ENCODE measurements at places on chromosomes 6 and 20. TPM values are rescaled to one million over a fixed set of nuclear protein-coding genes. Genes with fewer than 3 reads are reported as not detected.

DNA sequence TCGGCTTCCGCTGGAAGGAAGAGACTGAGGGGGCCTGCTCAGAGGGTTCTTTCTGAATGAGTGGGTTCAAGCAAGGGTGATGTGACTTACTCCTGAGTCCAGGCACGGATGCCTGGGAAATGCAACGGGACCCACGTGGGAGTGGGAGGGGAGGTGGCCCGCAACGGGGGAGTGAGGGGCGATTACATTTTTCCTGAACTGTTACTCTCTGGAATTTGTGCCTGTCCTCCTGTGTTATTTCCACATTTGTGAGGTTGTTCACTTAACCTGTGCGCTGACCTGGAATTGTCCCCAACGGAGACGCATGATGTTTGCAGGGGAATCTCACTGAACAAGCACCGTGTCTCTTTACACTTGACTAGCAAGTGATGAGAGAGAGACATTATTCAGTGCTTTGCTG lies 209.4 kb downstream of the CDH4 start:
- H3K4me3 ChIP-seq = no peak overlapping the region
- no peak overlapping the region for H3K27ac ChIP-seq
- no peak for DNase-seq
- H3K4me1 ChIP-seq = no peaks in the 10 kb centered on the region
- no peaks in the 10 kb centered on the region for H3K27me3 ChIP-seq
- no peaks in the 10 kb centered on the region for H3K36me3 ChIP-seq

- DNase-seq = no peak
- no peak overlapping the region for H3K4me3 ChIP-seq
- H3K4me1 ChIP-seq = no peaks in the 10 kb centered on the region
- no peaks in the 10 kb centered on the region for H3K27me3 ChIP-seq
- no peak overlapping the region for H3K27ac ChIP-seq
Measured at GRCh38 chr20:62350098-62350628, 16.9 kb downstream of the LAMA5 start.

DNA sequence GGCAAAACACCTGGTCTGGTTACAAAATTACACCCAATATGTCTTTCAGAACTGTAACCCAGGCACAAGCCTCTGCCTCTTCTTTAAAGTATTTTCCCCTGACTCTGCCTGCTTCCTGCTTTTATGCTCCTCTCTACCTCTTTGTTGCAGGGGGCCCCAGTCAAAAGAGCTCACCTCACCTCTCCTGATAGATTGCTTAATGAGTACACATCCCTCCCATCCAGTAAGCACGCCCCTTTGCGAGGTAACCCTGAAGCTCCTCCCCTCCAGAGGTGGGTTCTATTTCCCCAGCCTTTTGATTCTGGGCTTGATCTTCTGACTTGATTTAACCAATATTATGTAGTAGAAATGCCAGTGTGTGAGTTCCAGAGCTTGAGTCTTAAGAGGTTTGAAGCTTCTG lies 56.6 kb upstream of the EYA2 start:
- no peak for DNase-seq
- H3K27me3 ChIP-seq = no peaks in the 10 kb centered on the region
- no peak overlapping the region for H3K4me3 ChIP-seq

DNA sequence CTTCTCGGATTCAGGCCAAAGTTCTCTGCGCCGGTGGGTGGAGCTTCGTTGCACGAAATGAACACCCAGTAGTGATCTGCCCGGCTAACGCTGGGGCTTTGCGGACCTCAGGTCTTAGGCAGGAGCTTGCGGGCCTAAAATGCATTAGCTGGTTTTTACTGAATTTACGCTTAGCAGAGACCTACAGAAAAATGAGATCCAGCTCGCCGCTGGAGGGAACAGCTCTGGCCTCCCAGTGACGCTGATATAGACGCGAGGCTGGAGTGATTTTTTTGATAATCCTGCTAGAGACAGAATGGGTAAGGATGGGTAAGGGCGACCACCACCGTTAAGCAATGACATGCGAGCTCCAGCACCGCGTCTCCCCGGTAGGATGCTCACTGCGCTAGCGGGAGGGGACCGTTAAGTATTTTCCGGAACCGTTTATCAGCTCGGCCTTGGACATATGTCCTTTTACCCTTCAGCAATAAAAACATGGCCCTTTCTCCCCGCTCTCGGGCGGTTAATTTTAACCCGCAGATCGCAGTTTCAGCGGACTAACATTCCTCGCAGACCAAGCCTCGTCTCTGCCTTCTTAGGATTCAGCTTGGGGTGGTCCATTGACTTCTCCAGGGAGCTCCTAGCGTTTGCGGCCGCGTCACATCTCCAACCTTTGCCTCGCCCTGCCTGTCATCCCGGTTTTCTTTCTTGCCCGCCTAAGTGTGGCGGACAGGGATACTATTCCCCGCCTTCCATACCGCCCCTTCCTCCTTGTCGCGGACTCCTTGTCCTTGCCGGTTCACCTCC lies 109.3 kb downstream of the GPX5 start:
- DNase-seq = no peak
- no peaks in the 10 kb centered on the region for H3K4me1 ChIP-seq
- peaks cover 16% of the 10 kb centered on the region for H3K27me3 ChIP-seq
- H3K36me3 ChIP-seq = no peaks in the 10 kb centered on the region
- H3K27ac ChIP-seq = no peak overlapping the region
- no peak overlapping the region for H3K4me3 ChIP-seq

DNA sequence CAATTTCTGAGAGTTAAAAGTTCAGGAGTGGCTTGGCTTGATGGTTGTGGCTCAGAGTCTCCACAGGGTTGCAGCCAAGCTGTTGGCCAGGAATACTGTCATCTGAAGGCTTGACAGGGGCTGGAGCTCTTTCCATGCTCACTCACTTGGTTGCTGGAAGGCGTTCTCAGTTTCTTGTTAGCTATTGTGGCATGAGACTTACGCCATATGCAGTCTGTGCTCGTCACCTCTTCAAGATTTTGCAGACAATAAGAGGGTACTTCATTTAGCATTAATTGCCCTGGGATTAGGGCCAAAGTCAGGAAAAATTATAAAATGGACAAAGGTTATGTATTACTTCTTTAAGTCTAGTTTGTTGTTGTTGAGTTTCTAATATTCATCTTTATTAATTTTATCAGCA lies 380.6 kb upstream of the MAP3K7 start:
- H3K4me3 ChIP-seq = no peak overlapping the region
- no peaks in the 10 kb centered on the region for H3K27me3 ChIP-seq
- no peaks in the 10 kb centered on the region for H3K4me1 ChIP-seq
- H3K27ac ChIP-seq = no peak overlapping the region

Gene PRL
- total RNA-seq = not detected

Gene PCED1A
- 34.0 TPM for total RNA-seq

Gene SNAP25
- not detected for total RNA-seq

Gene ANGPT4
- not detected for total RNA-seq

Gene PLN
- total RNA-seq = not detected

Gene RNF182
- total RNA-seq = not detected

All from CD8-positive, alpha-beta memory T cell (primary cell).